Hypothalamus (tissue), 51 donors: ENCODE measurements at places on chromosomes 1 and 21.

GRCh38 chr1:4174291-4175200 is 274.5 kb upstream of the C1orf174 start:
- DNase-seq: no peak

GRCh38 chr1:34149501-34149900 is 15.5 kb downstream of the CSMD2 start:
- no peak for DNase-seq

DNA sequence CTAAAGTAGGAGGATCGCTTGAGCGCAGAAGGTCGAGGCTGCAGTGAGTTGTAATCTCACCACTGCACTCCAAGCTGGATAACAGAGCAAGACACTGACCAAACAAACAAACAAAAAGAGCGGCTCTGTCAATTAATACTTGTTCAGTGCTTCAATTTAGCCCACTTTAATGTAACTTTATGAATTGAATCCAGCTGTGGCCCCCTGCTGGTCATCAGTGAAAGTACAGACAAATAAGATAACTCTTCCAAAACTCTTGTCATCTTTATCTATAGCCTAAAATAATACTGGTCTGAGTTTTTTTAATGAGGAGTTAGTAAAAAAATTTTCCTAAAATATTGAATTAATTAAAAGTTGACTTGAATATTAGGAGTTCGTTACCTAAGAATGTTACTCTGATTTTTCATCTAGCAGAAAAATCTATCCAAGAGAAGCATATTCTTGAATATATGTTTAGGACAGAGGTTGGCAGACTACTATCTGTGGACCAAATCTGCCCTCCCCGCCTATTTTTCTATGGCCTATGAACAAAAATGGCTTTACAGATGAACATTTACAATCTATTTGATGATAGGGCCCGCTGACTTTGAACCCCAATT is 26.1 kb downstream of the ATP5PF start:
- DNase-seq: no peak

GRCh38 chr1:3024588-3024987 is 3.3 kb downstream of the ACTRT2 start:
- DNase-seq: no peak

GRCh38 chr1:176989023-176989422 is 175.5 kb downstream of the ASTN1 start:
- DNase-seq: no peak

DNA sequence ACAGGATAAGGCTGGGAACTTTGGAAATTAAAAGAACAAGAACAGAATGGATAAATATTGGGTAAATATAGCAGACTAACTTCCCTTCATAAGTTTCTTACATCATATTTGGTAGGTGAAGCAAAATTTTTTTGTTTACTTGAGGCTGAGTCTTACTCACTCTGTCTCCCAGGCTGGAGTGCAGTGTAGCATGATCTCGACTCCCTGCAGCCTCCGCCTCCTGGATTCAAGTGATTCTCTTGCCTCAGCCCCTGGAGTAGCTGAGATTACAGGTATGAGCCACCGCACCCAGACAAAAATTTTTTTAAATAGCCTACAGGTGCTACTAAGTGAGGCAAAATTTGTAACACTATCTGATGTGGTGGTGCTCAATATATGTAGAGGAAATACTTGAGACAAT is 50.7 kb downstream of the TM2D1 start:
- DNase-seq: no peak

- no peak for DNase-seq
These were observed 120.2 kb downstream of the NR5A2 start for GRCh38 chr1:200147742-200148141.
